SK-N-SH (cell line): ENCODE measurements at places on chromosomes 16 and 17. TPM values are rescaled to one million over a fixed set of nuclear protein-coding genes. Genes with fewer than 3 reads are reported as not detected.
A peak's percentile ranks its signal among the peaks of the same experiment; 100 is the strongest.

DNA sequence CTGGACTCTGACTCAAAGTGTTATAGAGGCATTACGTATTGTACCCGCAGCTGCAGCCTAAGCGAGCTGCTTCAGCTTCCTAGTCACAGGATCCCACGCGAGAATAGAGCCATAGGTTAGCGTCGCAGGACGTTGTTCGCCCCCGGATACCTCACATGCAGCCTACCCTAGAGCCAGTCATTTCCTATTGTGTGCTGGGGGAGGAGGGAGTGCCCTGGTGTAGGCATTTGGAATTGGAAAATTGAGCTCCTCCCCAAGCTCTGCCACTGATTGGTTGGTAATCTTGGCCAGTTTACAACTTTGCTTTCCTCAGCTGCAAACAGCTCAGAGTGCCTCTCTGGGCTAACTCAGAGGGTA lies 530 bp downstream of the NAA60 start:
- H3K27ac ChIP-seq, result peak overlapping the region; percentile 58
- peak overlapping the region; percentile 68 for H3K4me3 ChIP-seq
- H3K27me3 ChIP-seq, result no peaks in the 10 kb centered on the region
- peak; percentile 51 for DNase-seq
- peaks cover 15% of the 10 kb centered on the region; the same call in 1 of the 2 replicates for H3K36me3 ChIP-seq

DNA sequence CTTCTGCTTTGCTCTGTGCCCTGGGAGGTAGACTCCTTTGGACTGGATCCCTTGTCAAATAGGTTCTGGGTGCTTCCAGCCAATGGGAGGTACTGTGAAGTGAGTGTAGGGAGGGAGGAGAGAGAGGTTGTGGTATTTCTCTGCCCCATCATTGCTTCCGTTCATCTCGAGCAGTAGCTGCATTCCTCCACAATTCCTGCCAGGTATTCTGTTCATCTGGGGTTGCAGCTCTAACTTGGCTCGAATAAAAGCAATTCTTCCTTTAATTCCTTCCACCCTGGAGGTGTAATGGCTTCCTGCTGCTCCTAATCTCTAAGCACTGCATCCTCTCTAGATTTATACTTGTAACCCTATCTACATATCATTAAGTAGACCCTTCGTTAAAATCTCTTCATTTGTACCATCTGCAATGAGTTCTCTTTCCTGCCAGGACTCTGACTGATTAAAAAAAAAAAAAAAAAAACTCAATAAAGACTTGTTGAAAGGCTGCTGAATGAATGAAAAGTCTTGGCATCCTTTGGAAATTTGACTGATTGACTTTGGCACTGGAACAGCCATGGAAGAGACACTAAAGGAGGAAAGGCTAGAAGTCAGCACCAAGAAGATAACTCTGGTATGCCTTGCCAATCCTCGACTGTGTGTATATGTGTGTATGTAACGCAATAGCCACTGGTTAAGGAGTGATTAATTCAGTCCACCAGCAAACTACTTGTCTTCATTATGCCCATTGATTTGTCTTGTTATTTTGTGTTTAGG lies 616.9 kb upstream of the SOX9 start:
- no peaks in the 10 kb centered on the region for H3K27me3 ChIP-seq
- no peak for DNase-seq
- no peak overlapping the region; the same call in 1 of the 2 replicates for H3K27ac ChIP-seq
- H3K4me3 ChIP-seq, result no peak overlapping the region
- H3K36me3 ChIP-seq, result no peaks in the 10 kb centered on the region

GRCh38 chr17:65537845-65538674 lies 23.4 kb downstream of the AXIN2 start:
- no peak overlapping the region for H3K27ac ChIP-seq
- no peak overlapping the region for H3K4me3 ChIP-seq
- DNase-seq, result no peak
- H3K27me3 ChIP-seq, result no peaks in the 10 kb centered on the region
- H3K4me1 ChIP-seq, result no peaks in the 10 kb centered on the region; the same call in 1 of the 2 replicates
- peaks cover 77% of the 10 kb centered on the region for H3K36me3 ChIP-seq

DNA sequence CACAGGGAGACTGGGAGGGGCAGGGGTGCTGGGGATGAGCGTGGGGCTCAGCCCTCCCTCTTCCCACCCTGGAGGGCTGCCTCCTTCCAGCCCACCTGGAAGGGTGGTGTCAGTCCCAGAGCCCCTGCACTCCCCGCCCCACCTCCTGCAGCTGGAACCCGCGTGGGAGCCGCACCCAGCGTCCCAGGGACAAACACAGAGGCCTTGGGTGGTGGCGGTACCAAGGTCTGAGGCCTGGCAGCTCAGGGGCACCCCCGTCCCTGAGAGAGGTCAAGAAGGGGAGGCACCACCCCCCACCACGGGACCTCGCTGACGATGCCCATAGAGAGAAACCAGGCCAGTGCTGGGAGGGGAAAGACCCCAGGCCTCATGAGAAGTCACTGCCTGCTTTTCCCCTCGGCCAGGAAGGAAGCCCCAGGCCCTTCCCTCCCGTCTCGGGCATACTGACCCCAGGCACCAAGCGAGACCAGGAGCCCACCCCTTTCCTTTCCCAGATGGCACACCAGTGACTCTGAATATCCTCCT lies 4.1 kb downstream of the HS3ST6 start:
- no peak overlapping the region for H3K4me3 ChIP-seq
- H3K27me3 ChIP-seq, result peaks cover 28% of the 10 kb centered on the region

DNA sequence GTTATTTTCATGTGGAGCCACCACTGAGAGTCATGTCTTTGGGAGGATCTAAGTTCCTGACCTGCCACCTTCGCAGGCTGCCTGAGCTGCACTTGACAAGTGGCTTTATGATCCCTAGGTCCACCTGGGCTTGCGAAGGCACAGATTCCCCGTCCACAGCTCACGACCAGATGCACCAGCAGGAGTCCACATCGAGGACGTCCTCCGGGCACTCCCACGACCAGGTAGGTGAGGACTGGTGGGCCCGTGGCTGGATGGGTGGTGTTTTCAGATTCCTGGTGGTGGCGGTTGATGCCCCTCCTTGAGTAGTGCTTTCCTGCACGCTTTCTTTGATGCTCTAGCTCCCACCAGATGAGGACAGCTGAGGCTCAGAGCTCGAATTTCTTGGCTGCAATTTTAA lies 14.8 kb downstream of the FAM234A start:
- no peak overlapping the region for H3K27ac ChIP-seq
- H3K4me3 ChIP-seq, result no peak overlapping the region
- no peak for DNase-seq
- H3K4me1 ChIP-seq, result no peaks in the 10 kb centered on the region; the same call in 1 of the 2 replicates

DNA sequence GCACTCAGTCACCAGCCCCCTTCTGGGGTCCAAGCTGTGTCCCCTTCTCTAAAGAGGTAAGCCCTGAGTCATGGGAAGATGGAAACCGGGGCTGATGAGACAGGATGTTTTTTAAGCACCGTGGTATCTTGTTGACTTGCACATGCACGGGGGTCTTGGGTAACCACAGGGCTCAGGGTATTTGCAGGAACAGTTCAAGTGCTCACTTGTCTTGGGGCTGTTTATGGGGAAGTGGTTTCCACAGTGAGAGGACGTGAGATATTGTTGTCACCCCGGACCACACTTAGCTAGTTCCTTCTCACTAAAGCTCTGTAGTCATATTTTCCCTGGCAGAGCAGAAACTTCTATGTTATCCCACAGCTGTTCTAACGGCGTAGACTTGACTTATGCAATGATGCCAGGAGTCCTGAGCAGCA lies 7.7 kb downstream of the CCL3L1 start:
- no peak overlapping the region for H3K4me3 ChIP-seq
- peaks cover 41% of the 10 kb centered on the region for H3K27me3 ChIP-seq
- H3K4me1 ChIP-seq, result no peaks in the 10 kb centered on the region
- no peak for DNase-seq

DNA sequence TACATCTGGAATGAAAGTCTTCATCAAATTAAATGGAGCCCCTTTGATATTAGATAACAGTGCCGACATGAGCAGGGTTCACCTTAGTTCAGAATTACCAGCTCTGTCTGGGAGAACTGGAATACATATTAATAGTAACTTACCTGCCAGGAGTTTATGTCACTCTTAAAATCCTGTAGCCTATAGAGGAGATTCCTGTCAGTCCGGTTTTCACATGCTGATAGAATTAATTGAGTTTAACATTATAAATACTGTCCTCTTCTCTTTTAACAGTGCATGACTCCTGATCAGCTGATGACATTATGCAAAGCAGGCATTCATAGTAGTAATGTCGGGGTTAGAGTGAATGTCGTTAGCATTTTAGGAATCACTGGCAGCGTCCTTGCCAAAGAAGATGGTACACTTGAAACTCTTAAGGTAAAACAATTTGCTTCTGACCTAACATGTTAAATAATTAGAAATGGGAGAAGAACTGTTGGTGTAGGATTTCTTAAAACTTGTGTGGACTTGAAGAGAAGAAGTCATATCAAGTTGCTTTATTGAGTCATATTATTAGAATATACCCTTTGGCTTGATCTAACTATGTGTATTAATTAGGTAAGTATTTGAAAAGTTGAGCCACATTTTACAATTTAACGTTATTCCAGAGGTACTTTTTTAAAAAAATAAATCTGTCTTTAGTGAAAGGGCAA lies 34.3 kb downstream of the HEATR3 start:
- no peak for DNase-seq
- H3K4me1 ChIP-seq, result no peaks in the 10 kb centered on the region
- H3K36me3 ChIP-seq, result peaks cover 29% of the 10 kb centered on the region; the same call in 1 of the 2 replicates
- H3K27me3 ChIP-seq, result no peaks in the 10 kb centered on the region

DNA sequence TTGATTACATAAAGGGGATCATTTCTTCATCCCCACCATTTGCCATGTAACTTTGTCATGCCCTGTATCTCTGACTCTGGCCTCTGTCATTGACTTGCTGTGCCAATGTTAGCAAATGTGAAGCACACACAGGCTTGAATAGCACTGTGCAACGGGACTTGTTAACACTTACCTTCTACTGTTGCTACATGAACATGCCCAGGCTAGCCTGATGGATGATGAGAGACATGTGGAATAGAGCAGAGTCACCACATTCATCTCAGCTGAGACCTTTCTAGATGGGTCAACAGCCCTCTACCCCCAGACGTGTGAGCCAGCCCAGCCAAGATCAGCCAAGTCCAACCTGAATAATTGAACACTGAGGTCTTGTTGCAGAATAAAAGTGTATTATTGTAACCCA lies 162.1 kb upstream of the SALL1 start:
- H3K4me3 ChIP-seq, result no peak overlapping the region
- no peak for DNase-seq
- peaks cover 7% of the 10 kb centered on the region; the same call in 1 of the 2 replicates for H3K4me1 ChIP-seq
- no peaks in the 10 kb centered on the region for H3K36me3 ChIP-seq
- H3K27ac ChIP-seq, result no peak overlapping the region
- H3K27me3 ChIP-seq, result no peaks in the 10 kb centered on the region

DNA sequence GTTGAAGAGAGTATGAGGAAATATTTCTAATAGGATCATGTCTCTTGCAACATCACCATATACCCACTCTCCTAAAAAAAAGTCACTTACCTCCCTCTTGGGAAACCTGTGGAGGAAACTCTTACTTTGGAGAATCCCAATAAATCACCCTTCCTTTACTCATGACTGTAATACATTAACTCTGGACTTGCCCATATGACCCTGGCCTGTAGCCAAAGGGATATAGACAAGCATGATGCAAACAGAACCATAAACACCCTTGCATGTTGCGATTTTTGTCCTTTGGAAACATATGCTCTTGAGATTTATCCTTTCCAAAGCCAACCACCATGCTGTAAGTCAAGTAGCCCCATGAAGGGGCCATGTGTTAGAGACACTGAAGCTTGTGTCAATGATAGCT lies 19.5 kb downstream of the CDH11 start:
- H3K4me3 ChIP-seq, result no peak overlapping the region
- H3K27ac ChIP-seq, result no peak overlapping the region
- H3K36me3 ChIP-seq, result peaks cover 8% of the 10 kb centered on the region
- H3K27me3 ChIP-seq, result no peaks in the 10 kb centered on the region

DNA sequence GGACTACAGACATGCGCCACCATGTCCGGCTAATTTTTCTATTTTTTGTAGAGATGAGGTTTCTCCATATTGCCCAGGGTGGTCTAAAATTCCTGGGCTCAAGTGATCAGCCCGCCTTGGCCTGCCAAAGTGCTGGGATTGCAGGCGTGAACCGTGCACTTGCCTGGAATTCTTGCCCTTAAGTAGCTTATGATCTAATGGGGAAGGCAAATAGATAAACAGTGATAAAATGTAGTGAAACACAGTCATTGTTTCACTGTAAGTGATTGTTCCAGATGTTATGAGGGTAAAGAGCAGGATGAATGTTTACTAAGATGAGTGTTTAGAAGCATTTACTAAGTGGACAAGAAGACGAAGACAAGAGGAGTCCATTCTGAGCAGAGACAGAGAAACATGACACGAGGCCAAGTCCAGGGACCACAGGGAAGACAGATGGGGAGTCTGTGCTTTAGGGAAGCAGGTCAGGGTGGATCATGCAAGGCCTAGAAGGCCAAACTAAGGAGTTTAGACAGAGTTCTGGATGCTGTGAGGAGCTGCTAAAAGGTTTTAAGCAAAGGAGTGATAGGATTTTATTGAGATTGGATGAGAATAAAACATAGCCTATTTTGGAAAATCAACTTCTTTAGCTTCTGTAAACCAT lies 36.9 kb downstream of the YPEL2 start:
- no peaks in the 10 kb centered on the region for H3K36me3 ChIP-seq
- no peak overlapping the region for H3K27ac ChIP-seq
- no peaks in the 10 kb centered on the region for H3K27me3 ChIP-seq
- no peak overlapping the region for H3K4me3 ChIP-seq

GRCh38 chr16:58435779-58436178 lies 43.5 kb downstream of the GINS3 start:
- no peak overlapping the region for H3K4me3 ChIP-seq
- no peaks in the 10 kb centered on the region for H3K36me3 ChIP-seq

- DNase-seq, result no peak
- peak overlapping the region; percentile 14; the same call in 1 of the 2 replicates for H3K4me3 ChIP-seq
- H3K36me3 ChIP-seq, result no peaks in the 10 kb centered on the region; the same call in 1 of the 2 replicates
- peaks cover 11% of the 10 kb centered on the region for H3K4me1 ChIP-seq
Measured at GRCh38 chr17:17959520-17960361, 12.5 kb downstream of the TOM1L2 start.

- H3K4me1 ChIP-seq, result peaks cover 8% of the 10 kb centered on the region
- H3K36me3 ChIP-seq, result peaks cover 39% of the 10 kb centered on the region
- H3K27me3 ChIP-seq, result no peaks in the 10 kb centered on the region
- no peak overlapping the region for H3K4me3 ChIP-seq
- H3K27ac ChIP-seq, result peak overlapping the region; percentile 73
- no peak for DNase-seq
Measured at GRCh38 chr16:24736758-24737157, 7.3 kb downstream of the TNRC6A start.

The TMEM106A gene
- 0.03 and 0.12 TPM in 2 replicates for polyA plus RNA-seq

The ZPBP2 gene
- polyA plus RNA-seq, result not detected in 2 replicates

The IRX3 gene
- polyA plus RNA-seq, result 4.1 and 7.1 TPM in 2 replicates

The PDE6G gene
- polyA plus RNA-seq, result 4.4 and 5.0 TPM in 2 replicates

The SLC4A1 gene
- not detected in 2 replicates for polyA plus RNA-seq

The CHTF18 gene
- polyA plus RNA-seq, result 17.7 and 18.0 TPM in 2 replicates

The KRTAP4-9 gene
- polyA plus RNA-seq, result not detected in 2 replicates

The IGFALS gene
- polyA plus RNA-seq, result 0.02 and 0.03 TPM in 2 replicates

The KRT36 gene
- not detected in 2 replicates for polyA plus RNA-seq

The CIAO3 gene
- 14.4 TPM in 2 replicates for polyA plus RNA-seq

The PIK3R5 gene
- not detected in 2 replicates for polyA plus RNA-seq
